Effector memory CD8-positive, alpha-beta T cell (primary cell): ENCODE measurements at places on chromosomes 13 and 19.

DNA sequence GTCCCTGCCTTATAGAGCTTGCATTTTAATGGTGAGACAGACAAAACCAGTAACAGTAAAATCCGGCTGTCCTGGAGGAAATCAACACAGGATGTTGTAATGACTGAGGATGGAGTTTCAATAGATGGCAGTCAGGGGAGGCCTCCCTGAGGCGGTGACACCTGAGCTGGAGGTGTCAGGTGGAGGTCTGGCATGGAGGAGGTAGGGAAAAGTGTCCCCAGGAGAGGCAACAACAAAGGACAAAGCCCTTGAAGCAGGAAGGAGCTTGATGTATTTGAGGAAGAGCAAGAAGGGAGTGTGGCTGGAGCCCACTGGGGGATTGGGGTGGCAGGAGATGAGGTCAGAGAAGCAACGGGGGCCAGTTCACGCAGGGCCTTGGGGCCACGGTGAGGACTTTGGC is 7.8 kb downstream of the GRIN2D start:
- H3K36me3 ChIP-seq: peaks cover 13% of the 10 kb centered on the region
- H3K27ac ChIP-seq: no peak overlapping the region
- H3K4me3 ChIP-seq: no peak overlapping the region
- peaks cover 22% of the 10 kb centered on the region for H3K27me3 ChIP-seq
- H3K4me1 ChIP-seq: peaks cover 15% of the 10 kb centered on the region

DNA sequence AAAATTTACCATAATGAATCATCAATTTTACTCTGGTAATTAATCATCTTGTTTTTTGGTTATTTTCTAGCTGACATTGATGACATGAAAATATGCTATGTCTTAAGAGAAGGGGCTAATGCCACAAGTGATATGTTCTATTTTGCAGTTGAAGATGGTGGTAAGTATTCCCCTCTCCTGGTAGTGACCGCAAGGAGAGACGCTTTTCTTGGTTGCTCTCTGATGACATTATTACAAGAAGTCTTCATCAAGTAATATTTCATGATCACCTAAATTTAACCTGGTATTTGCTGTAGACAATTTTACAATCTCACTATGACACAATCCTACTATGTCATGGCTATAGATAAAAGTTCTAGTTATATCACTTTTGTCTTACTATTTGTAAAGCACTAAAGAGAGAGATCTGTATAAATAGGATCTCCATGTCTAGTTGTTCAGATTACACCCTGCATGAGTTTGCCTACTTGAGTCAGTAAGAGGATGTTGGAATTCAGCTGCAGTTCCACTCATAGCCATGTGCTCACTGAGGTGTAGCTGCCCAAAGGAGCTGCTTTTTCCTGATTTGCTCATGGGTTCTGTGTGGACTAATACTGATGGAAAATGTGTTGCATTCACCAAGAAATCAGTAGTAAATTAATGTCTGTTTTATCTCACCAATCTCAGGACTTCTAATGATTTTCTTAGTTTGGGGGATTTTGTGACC is 10.9 kb downstream of the FREM2 start:
- no peak for DNase-seq
- no peak overlapping the region for H3K27ac ChIP-seq
- no peaks in the 10 kb centered on the region for H3K36me3 ChIP-seq

DNA sequence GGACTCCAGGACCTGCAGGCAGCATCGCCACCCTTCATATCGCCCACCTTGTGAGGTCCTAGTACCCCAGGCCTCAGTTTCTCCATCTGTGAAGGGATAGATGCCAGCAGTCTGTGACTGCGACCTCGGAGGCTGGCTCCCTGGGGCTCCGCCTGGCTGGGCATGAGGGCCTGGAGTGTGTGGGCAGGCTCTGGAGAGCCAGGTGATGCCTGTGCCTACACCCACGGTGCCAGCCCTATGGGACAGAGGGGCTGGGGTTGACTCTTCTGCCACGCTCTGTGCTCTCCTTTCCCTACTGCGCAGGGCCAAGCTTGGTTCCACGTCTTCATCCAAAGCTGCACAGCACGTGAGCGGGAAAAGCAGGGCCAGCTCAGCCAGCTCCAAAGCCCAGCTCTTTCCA is 26.0 kb upstream of the NFIC start:
- no peak overlapping the region for H3K27ac ChIP-seq
- H3K27me3 ChIP-seq: no peaks in the 10 kb centered on the region
- H3K36me3 ChIP-seq: peaks cover 5% of the 10 kb centered on the region
- no peak overlapping the region for H3K4me3 ChIP-seq
- peaks cover 6% of the 10 kb centered on the region for H3K4me1 ChIP-seq

GRCh38 chr13:93244918-93245280 is 18.3 kb downstream of the GPC6 start:
- no peaks in the 10 kb centered on the region for H3K36me3 ChIP-seq
- H3K27ac ChIP-seq: no peak overlapping the region
- H3K27me3 ChIP-seq: no peaks in the 10 kb centered on the region
- H3K4me1 ChIP-seq: no peaks in the 10 kb centered on the region

DNA sequence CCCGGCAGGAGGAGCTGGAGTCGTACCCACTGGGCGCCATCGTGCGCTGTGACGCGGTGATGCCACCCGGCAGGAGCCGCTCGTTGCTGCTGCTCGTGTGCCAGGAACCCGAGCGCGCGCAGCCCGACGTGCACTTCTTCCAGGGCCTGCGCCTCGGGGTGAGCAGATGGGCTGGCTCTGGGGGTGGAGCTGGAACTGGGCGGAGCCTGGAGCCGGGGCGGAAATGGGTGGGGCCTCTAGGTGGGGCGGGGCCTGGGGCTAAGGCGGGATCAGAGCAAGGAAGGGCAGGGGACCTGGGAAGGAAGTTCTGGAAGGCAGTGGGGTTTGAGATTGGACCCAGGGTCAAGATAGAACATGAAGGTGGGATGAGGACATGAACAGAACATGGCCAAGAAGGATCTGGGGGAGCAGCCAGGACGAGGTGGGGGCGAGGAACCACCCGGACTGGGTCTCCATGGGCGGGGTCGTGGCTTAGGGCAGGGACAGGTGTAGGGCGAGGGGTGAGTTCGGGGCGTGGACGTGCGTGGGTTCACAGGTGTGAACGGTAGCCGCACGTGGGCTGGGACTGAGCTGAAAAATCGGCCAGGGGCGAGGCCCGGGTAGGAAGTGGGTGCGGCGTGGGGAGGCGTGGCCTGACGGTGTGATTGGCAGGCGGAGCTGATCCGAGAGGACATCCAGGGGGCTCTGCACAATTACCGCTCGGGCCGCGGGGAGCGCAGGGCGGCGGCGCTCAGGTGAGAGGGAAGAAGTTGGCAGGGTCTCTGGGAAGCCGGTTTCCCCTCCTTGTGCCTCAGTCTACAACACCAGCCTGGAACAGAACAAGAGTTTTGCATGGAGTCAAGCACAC is 4.7 kb downstream of the EPS8L1 start:
- H3K36me3 ChIP-seq: peaks cover 14% of the 10 kb centered on the region
- peak overlapping the region; percentile 77 for H3K27ac ChIP-seq
- peak overlapping the region; percentile 84 for H3K4me3 ChIP-seq
- DNase-seq: peak; percentile 54
- peaks cover 21% of the 10 kb centered on the region for H3K4me1 ChIP-seq
- peaks cover 80% of the 10 kb centered on the region for H3K27me3 ChIP-seq

DNA sequence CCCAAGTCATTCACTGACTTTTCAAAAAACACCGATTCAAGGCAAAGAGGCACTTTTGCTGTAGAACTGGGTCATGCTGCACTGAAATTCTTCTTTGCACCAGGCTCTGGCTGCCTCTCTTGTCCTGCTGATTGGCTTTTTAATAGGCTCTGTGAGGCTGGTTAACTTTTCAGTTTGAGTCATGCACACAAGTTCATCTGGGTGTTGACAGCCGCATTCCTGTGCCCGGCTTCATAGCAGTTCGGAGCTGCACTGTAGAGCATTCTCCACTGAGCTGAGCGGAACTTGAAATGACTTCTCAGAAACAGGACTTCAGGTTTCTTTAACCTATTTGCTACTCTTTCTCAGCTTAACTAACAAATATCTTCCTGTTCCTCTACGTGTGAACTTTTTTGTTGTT is 978.3 kb downstream of the UQCRFS1 start:
- no peak for DNase-seq
- H3K27me3 ChIP-seq: no peaks in the 10 kb centered on the region
- no peak overlapping the region for H3K27ac ChIP-seq
- no peaks in the 10 kb centered on the region for H3K36me3 ChIP-seq
- no peaks in the 10 kb centered on the region for H3K4me1 ChIP-seq
- no peak overlapping the region for H3K4me3 ChIP-seq

GRCh38 chr19:6476155-6476895 is 5.3 kb downstream of the DENND1C start:
- H3K4me1 ChIP-seq: peaks cover 22% of the 10 kb centered on the region
- no peak overlapping the region for H3K4me3 ChIP-seq
- H3K36me3 ChIP-seq: peaks cover 60% of the 10 kb centered on the region
- DNase-seq: peak; percentile 69
- no peaks in the 10 kb centered on the region for H3K27me3 ChIP-seq

- peaks cover 8% of the 10 kb centered on the region for H3K36me3 ChIP-seq
- no peak for DNase-seq
- peaks cover 15% of the 10 kb centered on the region for H3K4me1 ChIP-seq
- H3K27ac ChIP-seq: no peak overlapping the region
- no peak overlapping the region for H3K4me3 ChIP-seq
- H3K27me3 ChIP-seq: peaks cover 6% of the 10 kb centered on the region
Observed at GRCh38 chr19:39119830-39120229, 5.8 kb upstream of the PAK4 start.

- DNase-seq: no peak
- H3K27ac ChIP-seq: no peak overlapping the region
- H3K27me3 ChIP-seq: no peaks in the 10 kb centered on the region
- peaks cover 3% of the 10 kb centered on the region for H3K36me3 ChIP-seq
- peaks cover 5% of the 10 kb centered on the region for H3K4me1 ChIP-seq
Observed at GRCh38 chr13:45199711-45200110, 1.1 kb downstream of the KCTD4 start.

- no peak for DNase-seq
- no peaks in the 10 kb centered on the region for H3K4me1 ChIP-seq
- H3K27ac ChIP-seq: no peak overlapping the region
- no peaks in the 10 kb centered on the region for H3K36me3 ChIP-seq
Observed at GRCh38 chr13:53075356-53076041, 46.9 kb downstream of the OLFM4 start.

DNA sequence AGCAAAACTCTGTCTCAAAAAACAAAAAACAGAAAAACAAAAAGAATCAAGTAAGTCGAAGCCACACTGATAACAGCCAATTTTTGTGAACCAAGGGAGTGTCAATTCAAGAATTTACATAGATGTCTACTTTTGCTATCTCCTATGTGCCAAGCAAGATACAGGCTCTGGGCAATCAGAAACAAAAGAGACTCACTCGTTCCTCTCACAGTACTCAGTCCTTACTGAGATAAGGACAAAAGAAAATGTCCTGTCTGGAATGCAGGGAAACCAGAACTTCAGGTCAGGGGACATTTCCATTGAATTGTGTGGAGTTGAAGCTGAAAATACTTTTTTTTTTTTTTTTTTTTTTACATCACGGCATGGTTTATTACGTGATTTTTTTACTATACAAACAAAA is 53.0 kb downstream of the NLRP12 start:
- no peak overlapping the region for H3K4me3 ChIP-seq
- peaks cover 3% of the 10 kb centered on the region for H3K36me3 ChIP-seq
- H3K27me3 ChIP-seq: peaks cover under 1% of the 10 kb centered on the region
- DNase-seq: no peak
